ENCODE measurements at places on chromosomes 2 and 18. TPM values are rescaled to one million over a fixed set of nuclear protein-coding genes. Genes with fewer than 3 reads are reported as not detected.

DNA sequence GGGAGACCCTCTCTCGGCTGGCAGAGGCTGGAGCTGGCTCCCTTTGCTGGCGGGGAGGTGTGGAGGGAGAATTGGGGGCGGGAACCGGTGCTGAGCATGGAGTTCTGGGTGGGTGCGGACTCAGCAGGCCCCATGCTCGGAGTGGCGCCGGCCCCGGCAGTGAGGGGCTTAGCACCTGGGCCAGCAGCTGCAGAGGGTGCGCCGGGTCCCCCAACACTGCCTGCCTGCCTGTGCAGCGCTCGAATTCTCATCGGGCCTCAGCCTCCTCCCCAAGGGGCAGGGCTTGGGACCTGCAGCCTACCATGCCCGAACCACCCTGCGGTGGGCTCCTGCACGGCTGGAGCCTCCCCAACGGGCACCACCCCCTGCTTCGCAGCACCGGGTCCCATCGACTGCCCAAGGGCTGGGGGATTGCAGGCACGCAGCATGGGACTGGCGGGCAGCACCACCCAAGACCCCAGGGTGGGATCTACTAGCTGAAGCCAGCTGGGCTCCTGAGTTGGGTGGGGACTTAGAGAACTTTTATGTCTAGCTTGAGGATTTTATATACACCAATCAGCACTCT is 129.8 kb downstream of the LRRC30 start:
- no peak for DNase-seq

DNA sequence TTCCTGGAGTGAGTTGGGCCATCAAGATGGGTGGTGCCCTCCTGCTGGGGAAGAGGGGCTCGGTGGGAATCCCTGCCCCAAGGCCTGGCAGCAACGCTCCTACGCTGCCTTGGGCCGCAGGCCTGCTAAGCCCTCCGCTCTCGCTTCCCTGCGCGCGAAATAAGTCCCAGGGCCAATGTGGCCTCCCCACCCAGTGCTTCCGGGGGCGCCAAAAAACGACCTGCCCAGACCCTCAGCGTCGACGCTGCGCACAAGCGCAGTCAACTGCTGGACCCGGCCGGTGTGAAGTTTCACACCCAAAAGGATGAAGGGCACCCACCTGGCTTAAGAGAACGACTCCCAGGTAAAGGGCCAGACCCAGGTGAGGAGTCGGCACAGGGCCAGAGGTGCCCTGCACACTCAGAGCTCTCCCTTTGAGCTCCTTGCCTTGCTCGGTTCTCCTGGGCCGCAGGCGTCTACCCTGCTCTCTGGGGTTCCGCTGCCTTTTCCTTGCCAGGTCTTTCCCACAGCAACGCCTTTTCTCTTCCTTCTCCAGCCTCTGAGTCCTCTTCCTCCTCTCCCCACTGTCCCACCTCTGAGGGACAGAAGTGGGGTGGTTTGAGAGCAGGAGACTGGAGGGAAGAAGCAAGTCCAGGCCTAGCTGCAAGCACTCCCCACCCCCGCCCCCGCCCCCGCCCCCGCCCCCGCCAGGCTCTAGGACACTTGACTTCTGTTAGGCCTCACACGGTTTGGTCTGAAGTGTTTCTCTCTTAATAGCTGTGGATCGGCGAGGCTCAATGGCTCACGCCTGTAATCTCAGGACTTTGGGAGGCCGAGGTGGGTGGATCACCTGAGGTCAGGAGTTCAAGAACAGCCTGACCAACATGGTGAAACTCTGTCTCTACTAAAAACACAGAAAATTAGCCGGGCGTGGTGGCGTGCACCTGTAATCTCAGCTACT is at the start of gene DNAJC5G:
Gene DNAJC5G (plus strand): TSS at position 223 of the 940 bp plus-strand sequence. CDS start 1,296 bp downstream, outside the sequence.
- no peak for DNase-seq

Gene SCG2
- 0.19 TPM for total RNA-seq

Gene TACR1
- total RNA-seq, result 1.8 TPM

GRCh38 chr2:215401896-215402379 is 33.9 kb downstream of the FN1 start:
- DNase-seq, result no peak

GRCh38 chr2:66134138-66134701 is 300.7 kb upstream of the MEIS1 start:
- no peak for DNase-seq

DNA sequence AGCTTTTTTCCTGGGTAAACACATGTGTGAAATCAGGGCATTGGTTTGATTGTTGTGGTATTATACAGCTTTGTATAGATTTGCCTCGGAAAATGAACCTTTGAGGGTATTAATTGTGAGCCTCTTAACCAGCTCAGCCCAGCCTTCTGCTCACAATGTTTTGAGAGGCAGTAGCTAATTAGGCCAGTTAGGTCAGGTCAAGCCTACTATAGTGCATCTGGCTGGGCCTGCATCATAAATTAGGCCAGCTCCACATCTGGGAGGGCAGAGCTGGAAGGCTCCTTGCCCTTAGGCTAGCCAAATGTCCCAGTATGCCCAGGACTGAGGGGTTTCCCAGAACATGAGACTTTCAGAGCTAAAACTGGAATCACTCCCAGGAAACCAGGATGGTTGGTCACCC is 43.0 kb downstream of the LRATD1 start:
- no peak for DNase-seq

Gene GULP1
- 11.1 TPM for total RNA-seq

DNA sequence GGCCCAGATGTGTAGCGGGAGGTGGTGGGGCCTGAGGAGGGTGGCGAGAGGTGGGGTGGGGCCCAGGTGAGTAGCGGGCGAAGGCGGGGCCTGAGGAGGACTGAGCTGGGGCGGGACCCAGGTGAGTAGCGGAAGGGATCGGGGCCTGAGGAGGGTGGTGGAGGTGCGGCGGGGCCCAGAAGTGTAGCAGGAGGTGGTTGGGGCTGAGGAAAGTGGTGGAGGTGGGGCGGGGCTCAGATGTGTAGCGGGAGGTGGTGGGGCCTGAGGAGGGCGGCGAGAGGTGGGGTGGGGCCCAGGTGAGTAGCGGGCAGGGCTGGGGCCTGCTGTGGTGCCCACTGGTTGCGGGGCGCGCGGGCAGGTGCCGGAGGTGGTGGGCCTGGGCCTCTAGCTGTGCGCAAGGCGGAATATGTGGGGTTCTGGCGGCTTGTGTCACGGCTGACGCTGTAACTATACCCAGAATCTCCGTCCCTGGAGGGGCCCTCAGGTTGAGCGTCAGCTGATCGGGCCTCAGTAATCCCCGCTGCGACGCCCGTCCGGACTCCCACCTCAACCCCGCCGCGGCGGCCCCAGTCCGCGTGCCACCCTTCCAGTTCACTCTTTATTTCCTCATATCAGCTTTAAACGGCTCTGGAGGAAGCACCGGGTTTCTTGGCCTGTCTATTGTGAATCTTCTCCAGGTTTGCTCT is 866 bp upstream of the SF3B6 start:
- DNase-seq, result no peak

Gene TGFA
- total RNA-seq, result 2.2 TPM

Gene QPCT
- total RNA-seq, result 5.6 TPM

Gene TWIST2
- total RNA-seq, result 73.9 TPM

DNA sequence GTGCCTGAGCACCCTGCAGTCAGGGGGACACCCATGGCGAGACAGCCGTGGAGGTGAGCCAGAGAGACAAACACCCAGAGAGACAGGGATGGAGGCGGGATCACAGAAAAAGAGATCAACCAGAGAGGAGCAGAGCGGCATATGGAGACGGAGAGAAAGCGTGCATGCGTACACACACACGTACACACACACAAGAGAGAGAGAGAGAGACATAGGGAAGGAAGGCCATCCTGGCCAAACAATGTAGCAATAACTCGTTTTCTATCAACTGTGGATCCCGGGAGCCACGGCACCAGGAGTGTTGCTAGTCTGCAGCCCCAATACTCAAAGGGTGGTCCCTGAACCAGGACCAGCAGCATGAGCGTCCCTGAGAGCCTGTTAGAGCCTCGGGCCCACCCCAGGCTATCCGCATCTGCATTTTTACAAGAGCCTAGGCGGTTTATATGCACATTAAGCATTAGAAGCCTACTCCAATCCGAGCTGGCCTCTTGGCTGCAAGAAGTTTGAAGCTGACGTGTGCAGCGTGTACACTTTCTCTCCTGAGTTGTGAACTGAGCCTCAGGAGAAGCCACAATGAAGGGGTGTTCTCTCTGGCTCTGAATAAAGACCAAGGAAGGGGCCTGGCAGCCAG is 50.1 kb upstream of the MYCN start:
- DNase-seq, result no peak

- no peak for DNase-seq
Measured at GRCh38 chr18:60130284-60130683, 230.5 kb downstream of the PMAIP1 start.

DNA sequence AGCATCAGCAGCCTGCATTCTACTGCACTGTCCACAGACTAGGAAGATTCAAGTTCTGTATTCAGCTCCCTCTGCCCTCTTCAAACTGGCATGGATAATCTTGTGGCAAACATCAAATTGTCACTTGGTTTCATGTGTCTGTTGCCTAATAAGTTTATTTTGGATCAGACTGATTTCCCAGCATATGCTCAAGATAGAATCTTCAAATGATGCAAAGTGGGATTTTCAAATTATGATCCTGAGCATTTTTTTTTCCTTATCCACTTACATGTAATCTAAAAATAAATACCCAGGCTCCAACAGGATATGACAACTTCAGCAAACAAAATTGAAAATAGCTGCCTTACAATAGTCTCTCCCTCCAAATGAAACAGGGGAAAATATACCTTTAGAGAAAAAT is 160.9 kb upstream of the VRK2 start:
- DNase-seq, result no peak

Gene SCYGR4
- total RNA-seq, result not detected

Gene FBXO48
- 1.5 TPM for total RNA-seq

DNA sequence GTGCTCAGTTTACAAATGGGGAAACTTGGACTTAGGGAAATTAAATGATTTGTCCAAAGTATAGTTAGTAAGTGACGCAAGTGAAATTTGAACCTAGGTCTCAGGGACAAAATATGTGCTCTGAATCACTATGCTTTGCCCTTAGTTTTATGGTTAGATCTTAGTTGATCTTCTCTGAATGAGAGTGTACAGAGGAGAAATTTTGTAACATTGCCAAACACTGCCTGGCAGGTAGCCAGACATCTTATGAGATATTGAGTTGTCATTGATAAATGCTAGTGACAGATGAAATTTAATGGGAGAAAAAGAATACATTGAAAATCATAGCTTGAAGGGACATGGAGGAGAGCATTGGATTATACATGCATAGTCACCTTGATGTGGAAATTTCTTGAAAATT is 91.4 kb downstream of the GALNT1 start:
- DNase-seq, result no peak

Gene RNF152
- 9.6 TPM for total RNA-seq

DNA sequence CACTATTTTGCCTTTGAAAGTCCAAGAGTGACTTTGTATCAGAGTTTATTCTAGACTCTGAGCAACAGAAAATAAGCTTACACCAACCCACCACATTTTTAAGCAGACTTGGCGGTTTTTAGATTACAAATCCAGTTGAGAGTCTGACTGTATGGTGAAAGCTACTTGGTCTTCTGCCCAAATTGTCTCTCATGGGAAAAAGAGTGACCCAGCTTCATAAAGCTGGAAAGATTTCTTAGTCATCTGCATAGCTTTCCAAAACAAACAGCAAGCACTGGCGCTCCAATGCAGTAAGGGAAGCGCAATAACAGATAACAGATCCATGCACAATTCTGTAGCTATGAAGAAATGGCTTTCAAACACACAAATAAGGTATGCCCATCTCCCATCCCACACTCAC is 7.1 kb downstream of the DSG1 start:
- no peak for DNase-seq

DNA sequence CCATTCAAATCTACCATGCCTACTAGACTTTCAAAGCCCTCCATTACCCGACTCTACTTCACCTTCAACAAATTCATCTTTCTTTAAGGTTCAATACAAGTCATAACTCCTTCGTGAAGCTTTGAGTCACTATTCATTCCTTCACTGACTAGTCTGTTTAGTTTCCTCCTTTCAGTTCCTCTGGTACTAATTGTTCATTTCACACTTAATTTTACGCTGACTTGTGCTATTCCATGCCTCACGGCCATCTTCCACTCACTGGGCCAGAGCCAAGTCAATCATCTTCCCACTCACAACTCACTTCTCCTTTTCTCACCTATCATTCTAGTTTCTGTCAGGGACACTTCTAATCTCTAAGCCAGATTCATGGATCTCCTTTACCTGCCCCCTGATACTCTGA is 136.2 kb downstream of the MTX2 start:
- DNase-seq, result no peak

GRCh38 chr2:189835855-189836558 is 51.8 kb downstream of the PMS1 start:
- DNase-seq, result no peak

DNA sequence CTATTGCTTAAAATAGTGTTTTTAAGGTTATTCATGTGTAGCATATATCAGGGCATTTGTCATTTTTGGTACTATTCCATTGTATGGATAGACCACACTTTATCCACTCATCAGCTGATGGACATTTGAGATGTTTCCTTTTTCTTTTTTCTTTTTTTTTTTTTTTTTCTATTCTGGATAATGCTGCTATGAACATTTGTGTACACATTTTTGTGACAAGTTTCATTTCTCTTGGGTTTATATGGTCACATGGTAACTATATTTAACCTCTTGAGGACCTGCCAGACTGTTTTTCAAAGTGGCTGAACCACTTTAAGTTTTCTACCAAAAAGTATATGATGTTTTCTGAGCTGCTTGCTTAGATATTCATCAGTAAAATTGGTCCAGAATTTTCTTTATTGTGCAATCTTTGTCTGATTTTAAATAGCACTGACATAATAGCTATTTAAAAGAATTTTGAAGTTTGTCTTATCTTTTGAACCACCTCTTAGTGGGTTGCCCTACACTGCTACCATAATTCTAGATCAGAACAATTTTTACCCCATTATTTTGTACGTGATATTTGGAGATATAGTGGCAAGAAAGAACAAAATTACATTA is 219.4 kb upstream of the SIX3 start:
- no peak for DNase-seq

DNA sequence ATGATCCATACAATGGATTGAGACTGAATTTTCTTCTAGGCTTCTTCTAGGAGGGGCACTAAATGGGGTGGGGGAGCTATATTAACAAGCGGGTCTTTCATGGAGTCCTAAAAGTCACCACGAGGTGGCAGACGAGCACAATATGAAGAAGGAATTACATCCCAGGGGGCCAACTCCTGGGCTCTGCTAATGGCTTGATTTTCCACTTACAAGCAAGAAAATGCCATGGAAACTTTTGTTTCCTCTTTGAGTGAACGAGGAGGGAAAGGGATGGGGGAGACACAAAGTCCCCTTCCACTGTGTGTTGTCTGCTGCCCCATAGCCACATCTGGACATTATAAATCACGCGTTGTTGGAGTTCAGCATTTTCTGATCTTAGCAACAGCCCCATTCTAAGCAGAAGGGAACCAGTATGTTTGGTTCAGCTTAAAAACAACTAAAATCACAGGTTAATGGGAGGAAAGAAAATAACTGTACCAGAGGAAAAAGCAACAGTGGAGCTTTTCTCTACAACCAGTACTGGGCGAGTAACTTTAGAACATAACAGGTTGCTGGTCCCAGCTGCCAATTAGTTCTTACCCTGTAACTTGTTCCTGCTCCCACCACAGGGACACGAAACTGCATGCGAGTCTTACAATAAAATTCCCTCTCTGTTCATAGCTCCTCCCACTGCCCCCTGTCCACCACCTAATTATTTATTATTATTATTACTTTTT is 285.0 kb upstream of the PARD3B start:
- no peak for DNase-seq

Data from mesenteric fat pad (tissue), 1 donor.